ENCODE measurements at places on chromosomes 7 and 10.

- DNase-seq = no peak
Measured at GRCh38 chr7:77753173-77753572, 45.1 kb downstream of the TMEM60 start.

- DNase-seq = no peak
Measured at GRCh38 chr10:89646889-89647657, 2.0 kb upstream of the PANK1 start.

DNA sequence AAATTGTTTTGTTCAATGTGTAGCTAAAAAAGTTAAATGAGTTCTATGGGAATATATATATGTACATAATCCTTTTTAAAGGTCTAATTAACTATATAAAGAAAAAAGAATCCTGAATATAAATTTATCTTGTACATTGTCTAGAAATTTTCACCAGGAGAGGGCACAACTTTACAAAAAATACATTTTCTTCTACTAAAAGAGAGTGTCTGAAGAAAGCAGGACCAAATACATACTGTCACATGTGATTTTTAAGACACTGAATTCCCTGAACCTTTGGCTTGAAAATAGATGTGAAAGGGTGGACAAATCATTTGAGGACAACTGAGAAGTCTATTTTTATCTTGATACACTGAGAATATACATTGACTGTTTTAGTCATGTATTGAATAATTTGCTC is 204.3 kb downstream of the DGKB start:
- DNase-seq = no peak

DNA sequence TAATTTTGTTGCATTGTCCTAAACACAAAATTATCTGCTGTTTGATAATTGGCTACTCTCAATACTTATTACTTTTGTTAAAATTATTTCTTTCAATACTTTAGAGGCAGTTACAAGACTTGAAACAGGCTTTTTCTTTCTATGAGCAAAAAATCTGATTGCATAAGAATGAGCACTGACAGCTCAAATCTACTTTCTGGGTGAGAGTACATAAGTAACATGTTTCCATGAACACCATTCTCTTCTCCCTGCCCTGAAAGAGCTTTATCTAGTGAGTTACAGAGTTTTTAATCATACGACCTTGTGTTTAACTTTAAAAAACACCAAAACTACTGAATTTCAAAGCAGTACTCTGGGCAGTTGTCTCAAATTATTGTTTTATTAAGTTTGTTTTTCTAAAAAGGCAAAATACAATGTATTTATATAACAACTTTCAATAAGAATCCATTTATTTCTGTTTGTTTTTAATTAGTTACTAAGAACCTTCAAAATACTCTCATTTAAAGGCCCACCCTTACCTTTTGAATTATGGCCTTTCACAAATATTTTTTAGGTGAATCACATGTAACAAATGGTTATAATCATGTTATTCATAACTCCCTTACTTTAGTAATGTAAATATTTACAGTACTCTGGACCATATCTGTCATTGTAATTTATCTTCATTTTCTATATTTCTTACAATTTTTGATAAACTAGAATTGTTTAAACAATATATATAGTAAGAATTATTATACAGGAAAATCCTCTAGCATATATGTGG is 23.0 kb upstream of the TFAM start:
- DNase-seq = no peak

DNA sequence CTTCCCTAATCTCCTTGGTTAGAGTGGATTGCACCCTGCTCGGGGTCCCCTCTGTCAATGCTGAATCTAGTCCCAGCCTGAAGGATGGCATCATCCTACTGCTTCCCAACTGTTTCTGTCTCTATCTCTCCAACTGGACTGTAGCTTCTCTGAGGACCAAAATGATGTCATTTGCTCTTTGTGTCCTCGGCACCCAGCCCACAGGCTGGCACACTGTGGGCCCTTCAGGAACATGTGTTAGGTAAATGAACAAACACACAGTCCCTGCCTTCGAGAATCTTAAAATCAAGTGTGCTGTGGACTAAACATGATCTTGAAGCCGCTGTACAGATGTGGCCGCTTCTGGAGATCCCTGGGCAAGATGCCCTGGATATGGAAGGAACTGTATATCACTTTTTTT is 5.0 kb upstream of the CDH23 start:
- DNase-seq = no peak

DNA sequence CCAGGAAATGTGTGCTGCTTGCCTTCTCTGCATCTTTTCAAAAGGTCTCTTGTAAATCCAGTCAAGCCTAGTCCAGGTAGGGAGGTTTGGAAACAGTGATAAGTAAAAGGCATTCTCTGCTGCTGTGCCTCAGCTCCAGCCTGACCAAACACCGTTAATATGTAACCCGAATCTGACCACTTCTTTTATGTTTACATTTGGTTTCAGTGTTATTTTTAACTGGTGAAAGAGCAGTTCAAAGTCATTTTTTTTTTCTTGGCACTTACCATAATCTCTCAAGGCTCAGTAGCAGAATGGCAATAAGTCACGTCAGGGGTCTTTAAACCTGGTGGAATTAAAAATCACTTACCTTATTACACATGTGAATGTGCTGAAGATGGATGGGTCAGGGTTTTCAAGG is 216.8 kb downstream of the PTEN start:
- no peak for DNase-seq

- no peak for DNase-seq
Measured at GRCh38 chr10:60032723-60033122, 126.4 kb upstream of the CCDC6 start.

DNA sequence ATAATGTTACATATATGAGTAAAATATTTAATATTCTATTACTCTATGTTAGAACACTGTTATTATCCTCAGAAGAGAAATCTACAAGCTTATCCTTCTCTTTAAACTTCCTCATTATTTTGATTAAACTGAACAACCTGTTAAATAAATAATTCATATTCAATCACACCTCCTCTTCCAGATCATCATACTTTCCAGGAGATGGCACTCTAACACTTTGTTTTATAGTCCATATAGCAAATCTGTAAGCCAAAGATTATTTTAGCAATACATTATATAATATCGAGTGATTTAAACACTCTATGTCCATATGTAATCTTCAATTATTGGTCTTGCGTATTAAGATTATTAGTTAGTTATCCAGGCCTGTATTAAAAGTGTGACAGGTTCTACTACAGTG is 694.1 kb downstream of the ANKRD7 start:
- no peak for DNase-seq

- peak; percentile 50 for DNase-seq
Measured at GRCh38 chr10:104336821-104337467, 1.3 kb downstream of the ITPRIP start.

DNA sequence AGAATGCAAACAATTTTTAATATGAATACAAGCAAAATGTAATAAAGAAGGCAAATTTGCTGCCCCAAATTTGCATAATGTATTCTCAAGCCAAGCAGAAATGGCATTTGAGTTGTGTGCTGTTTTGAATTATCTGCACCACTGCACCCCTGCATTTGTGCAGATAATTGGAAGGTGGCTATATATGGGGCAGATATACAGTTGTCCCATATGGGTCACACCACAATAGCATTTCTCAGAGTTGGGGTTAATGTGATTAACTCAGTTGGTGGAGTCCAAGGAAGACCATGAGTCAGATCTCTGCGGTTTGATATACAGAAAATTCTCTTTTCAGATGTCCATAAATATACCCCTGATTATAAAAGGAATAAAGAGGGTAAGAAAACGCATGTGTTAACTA is 68.9 kb upstream of the EXOC4 start:
- DNase-seq = no peak

- DNase-seq = no peak
Measured at GRCh38 chr7:19815546-19815945, 42.1 kb upstream of the TMEM196 start.

DNA sequence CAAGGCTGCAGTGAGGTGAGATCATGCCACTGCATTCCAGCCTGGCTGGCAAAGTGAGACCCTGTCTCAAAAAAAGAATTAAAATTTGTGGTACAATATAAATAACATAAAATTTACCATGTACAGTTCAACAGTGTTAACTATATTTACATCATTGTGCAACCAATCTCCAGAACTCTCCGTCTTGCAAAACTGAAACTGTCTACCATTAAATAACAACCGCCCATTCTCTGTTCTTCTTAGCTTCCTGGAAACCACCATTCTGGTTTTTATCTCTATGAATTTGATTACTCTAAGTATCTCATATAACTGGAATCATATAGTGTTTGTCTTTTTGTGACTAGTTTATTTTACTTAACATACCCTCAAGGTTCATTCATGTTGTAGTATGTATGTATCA is 167.6 kb downstream of the AUTS2 start:
- DNase-seq = no peak

DNA sequence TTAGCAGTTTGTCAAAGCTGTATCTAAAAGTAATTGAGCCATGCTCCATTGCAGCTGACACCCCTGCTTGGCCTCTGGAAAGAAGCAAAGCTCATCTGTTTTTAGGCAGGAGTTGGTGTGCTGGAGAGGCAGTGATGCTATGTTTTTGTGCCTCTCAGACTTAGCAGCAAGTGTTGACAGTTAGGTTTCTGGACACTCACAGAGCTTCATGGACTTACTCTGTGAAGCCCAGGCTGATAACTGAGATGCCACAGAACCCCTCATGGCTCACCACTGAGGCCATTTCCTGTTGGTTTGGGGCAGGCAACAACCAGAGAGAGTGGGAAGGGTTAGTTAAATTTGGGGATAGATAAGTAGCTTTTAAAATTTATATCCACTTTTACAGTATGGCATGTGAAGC is 59.8 kb downstream of the BTAF1 start:
- DNase-seq = no peak

- DNase-seq = no peak
Measured at GRCh38 chr7:158588085-158588877, 658 bp upstream of the PTPRN2 start.

GRCh38 chr10:77949167-77949566 is 22.6 kb upstream of the DLG5 start:
- no peak for DNase-seq

DNA sequence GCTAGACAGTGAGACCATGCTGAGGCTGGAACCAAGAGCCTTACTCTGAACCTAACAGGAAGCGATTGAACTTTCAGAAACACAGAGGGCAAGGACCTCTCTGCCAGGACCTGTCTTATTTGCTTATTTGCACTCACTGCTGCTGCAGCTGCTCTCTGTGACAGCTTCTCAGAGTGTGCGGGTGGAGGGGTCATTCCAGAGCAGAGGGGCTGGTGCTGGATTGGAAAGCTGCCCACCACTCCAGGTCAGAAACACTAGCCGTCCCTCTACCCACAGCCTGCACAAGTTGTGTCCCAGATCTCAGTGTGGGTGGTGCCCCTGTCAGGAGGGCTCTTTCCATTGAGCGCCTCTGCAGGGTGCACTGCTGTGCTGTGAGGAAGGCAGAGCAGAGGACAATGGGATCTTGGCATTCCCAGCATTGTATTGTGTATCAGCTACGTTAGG is 126.2 kb downstream of the CCNY start:
- no peak for DNase-seq

DNA sequence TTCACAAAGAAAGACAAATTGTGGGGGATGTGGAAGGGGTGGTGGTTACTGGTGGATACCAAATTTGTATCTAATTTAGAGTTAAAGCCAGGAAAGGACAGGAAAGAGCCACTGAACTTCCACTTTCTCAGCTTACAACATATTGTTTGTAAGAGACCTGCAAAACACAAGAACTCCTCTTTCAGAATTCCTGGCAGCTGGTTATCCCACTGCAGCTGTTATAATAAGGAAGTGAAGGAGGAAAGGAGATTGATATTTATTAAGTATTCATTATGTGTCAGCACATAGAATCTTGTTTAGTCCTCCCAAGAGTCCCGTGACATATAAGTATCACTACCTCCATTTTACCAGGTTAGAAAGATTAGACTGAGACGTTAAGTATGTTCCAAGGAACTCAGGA is 481.7 kb downstream of the PHTF2 start:
- DNase-seq = no peak

- DNase-seq = no peak
Measured at GRCh38 chr7:42945821-42946626, 13.8 kb downstream of the MRPL32 start.

DNA sequence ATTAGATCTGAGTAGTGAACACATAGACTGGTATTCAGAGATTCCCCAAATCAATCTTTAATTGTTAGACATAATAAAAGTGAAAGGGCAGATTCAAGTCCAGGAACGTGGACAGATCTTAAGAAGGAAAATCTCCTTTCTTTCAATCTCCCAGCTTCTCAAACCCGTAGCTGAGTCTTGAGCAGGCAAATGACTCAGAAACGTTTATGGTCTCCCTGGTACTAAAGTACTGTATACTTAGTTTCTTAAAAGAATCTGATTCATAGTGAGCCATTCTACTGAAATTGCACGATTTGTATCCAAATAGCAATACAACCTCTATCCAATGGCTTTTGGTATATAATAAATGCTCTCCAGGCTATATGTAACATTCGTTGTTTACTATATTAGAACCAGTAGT is 140.4 kb upstream of the RHEB start:
- DNase-seq = no peak

- DNase-seq = no peak
Measured at GRCh38 chr7:56174875-56175760, 58.9 kb upstream of the NUPR2 start.

DNA sequence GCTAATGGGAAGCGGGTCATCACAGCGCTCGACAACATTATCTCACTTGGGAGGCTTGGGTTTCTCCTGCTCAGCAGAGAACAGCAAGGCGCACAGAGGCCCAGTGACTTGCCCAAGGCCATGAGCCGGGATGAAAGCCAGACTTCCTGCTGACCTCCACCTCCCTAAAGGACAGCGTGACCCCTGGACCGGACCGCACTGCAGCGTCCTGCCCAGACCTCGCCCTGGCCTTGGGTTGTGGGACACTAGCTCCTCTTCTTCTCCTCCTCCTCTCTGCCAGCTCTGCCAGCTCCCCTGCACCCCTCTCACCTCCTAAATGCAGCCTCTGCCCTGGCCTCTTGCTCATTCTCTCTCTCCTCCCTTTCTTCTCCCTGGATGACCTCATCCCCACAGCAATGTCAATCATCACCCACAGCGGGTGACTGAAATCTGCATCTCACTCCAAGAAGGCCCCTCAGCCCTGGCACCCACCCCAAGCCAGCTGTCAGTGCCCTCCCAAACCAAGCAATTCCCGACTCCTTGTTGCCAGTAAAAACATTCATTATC is 19.4 kb downstream of the SPOCK2 start:
- DNase-seq = no peak

DNA sequence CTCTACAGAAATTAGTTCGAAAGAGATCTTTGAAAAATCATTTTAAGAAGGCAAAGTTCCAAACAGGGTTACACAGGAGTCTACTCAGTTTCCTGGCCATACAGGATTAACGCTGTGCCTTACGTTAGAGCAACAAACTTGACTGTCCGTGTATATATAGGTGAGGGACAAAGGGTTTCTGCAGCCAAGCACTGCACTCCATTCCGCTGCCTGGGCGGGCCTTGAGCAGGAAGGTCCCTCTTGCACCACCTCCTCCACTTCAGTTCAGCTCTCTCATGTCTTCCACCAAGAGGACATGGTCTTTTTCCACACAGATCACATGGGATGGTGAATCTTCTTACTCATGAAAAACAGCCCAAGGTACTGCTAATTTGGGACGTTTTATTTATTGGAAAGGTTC is 43.2 kb downstream of the MCMBP start:
- DNase-seq = no peak

Measured in fibroblast of skin of left quadriceps (primary cell).